Neural crest cell (in vitro differentiated cells): ENCODE measurements at places on chromosomes 1 and 21.

DNA sequence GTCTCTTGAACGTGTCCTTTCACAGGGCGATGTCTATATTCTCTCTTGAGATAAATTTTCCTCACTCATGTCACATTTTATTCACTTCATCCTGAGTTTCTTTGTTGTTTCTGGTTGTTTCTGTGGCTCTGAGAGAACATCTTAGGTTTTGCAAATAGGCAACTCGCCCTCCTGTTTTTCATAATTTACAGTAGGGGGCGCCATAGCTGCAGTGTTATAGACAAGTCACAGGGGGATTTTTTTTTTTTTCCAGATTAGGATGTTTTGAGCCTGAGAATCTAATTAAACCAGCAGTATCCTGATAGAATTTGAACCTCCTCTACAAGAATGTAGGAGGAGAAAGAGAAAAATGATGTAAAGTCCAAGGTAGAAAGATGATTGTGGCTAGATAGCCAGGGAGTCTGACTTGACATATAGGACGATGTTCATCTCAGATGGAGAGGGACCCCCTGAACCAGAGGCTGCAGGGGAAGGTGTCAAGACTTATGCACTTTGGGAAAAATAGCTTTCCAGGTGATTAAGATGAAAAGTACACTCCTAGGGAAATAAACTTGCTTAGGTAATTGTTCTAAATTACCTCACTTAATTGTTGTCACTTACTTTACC lies 76.3 kb downstream of the ZP4 start:
- no peak for DNase-seq

DNA sequence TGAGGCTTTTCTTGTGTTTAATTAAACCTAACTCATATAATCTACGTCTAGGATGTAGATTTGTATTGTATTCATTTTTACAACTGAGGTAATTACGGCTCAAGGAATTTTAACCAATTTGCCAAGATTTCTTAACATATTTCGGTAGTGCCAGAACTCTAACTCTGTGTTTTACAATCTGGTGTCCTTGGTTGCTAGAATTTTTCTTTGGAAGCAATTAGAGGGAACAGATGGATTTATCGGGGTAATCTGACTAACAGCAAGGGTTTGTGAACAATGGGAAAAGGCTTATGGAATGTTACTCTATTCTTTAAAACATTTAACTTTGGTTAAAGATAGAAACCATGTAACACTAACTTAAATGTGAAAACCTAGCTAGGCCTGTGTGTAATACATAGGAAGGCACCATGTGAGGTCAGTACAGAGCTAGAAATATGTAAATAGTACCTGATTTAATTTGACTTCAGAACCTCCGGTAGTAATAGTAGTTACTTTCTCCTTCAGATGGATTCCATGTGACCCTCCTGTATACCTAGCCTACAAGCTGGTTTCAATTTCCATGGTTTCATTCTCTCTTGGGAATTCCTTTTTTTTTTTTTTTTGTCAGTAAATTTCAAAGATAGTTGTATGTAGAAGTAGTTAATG lies 1.2 kb downstream of the MTF2 start:
- DNase-seq, result no peak

GRCh38 chr1:97137862-97138514 lies 416.4 kb downstream of the PTBP2 start:
- DNase-seq, result no peak

DNA sequence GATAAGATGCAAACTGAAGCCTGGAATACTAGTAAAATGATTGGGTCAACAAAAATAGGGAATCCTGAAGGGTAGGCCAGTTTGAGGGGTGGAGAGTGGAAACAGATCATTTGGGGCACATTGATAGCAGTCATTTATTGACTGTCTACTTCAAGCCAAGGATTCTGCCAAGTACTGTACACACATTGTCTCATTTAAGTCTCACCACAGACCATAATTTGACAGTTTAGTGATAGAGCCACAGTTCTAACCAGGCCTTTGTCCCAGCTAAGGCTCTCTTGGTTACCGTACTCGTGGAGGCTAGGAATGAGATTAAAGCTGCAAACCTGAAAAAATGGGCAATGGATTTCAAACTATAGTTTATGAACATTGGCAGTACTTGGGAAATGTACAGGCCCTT lies 11.2 kb downstream of the RBM15 start:
- no peak for DNase-seq

DNA sequence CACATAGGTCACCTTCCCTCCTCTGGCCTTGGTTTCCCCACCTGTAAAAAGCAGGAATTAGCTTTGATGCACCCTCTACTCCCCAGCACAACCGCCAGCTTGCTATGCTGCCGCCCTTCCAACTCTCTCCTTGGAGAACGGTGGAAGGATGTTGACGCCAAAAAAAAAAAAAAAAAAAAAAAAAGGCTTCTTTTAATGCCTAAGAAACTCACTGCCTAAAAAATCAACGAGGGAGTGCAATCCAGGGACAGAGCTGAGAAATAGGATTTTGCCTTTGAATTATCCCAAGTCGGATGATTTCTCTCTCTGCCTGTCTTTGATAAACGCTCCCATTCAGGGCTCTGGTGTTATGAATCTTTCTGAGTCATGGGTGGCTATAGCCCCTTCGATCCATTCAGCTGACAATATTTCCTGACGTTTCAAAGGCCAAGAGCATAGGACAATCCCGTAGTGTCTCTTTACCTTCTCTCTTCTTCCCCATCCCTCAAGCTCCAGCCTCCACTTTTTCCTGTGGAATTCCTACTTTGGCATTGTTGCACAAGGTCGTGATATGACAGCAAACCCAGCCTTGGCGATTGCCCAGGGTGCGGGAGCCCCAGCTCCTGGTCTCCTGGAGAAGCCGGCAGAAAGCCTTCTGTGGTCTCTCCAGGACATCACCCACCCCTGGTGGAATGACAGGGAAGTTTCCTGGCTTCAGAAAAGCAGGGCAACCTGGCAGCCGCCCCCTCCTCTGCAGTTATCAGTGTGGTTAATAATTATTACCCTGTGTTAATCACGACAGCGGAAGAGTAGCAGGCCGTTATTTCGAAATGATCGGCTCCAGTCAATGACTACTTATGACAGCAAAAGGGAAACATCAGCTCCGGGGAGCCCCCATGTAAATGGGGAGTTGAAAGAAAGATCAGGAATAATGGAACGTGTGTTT lies 8.0 kb upstream of the PLXNA2 start:
- no peak for DNase-seq

- no peak for DNase-seq
Observed at GRCh38 chr1:2633936-2634491, 1.2 kb upstream of the MMEL1 start.

DNA sequence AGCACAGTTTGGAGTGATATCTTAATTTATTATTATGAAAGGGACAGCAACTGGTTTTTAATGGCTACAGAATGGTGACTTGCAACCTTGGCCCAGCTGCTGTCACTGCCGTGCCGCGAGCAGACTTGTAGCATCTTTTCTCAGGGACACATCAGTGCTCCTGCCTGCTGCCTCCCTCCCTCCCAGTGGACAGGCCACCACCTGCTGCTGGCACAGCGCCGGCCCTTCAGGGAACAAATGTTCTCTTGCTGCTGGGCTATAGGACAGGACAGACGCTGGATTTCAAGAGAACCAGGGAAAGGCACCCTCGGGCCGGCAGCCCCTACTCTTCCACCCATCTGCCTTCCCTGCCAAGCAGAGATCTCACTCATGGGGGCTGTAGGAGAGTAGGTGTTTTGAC lies 413.8 kb upstream of the NFIA start:
- DNase-seq, result no peak

DNA sequence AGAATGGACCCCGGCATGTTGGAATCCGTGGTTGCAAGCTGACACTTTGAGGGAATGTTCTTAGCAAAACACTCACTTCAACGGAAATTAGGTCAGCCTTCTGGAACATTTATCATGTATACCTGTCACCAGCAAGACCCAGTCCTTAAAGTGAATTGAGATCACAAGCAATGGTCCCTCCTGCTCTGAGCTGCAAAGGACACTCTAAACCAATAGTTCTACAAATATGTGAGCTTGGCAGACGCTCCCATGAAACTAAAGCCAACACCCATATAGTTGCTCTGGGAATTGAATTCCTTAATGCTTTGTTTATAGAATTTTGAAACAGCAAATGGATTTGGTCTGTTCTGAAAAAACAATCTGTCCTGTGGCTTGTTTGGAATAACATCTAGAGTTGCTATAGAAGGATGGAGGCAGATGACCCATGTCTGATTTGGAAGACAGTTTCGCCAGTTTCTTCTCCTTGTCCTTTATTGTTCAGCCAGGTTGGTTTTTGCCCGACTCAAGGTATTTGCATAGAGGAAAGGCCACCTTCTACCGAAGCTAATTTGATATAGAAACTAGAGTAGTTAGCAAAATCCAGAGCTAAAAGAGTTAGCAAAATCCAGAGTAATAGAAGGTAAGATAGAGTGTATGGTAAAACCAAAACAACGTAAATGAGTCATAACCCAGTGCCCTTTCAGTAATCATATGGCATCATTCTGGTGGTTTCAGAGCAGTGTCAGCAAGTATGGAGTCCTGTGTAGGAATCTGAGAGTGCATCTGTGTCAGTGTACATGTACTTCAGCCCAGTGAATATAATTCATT lies 236.2 kb downstream of the NFIA start:
- no peak for DNase-seq

DNA sequence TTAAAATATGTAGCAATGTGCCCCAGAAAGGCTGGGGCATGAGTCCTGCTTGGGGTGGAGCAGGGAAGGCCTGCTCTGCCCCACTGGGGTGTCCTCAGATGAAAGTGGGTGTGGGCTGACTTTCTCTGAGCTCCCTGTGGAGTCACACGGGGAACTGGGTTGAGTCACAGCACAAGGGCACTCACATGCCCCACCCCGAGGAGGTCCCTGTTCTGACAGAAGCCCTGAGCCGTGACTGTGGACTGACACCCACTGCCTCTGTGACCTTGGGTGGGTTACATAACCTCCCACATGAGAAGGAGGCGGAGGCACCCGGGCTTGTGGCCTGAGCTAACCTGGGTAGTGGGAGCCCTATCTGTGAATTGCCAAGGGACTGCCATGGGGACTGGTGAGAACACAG lies 52.5 kb upstream of the TINAGL1 start:
- DNase-seq, result no peak

DNA sequence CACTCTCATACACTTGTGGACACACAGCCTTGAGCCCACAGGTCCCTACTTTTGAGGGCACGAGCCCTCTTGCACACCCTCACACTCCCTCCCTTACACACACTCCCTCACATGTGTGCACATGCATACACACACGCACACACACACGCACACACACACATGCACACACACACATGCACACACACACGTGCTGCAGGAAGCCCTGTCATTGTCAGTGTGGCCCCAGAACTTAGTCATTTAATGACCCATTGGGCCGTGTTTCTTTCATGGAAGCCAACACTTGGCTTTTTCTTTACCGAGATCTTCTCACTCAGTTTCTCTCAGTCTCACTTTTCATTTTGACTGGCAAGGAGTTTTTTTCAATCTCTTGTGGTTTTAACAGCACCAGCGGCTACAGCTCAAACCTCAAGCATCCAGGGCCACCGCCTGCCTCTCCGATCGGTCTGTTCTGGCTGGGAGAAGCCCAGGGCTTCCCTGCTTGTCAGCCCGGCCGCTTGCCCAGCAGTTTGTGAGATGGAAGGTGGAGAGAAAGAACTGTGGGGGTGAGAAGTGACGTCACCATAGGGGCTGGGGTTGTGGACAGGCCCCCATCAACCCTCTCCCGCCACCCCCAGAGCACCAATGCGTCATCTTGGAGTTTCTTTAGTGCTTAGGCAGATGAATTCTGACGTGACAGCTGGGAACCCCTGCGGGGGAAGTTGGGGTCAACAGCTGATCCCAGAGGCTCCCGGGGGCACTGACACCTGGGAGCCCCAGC lies 15.8 kb upstream of the TNFRSF8 start:
- DNase-seq, result no peak

GRCh38 chr1:165205145-165205544 lies 151.4 kb downstream of the LMX1A start:
- no peak for DNase-seq

GRCh38 chr1:239446611-239447010 lies 60.2 kb downstream of the CHRM3 start:
- DNase-seq, result no peak

- DNase-seq, result no peak
Observed at GRCh38 chr21:21213297-21213696, 215.1 kb downstream of the NCAM2 start.

DNA sequence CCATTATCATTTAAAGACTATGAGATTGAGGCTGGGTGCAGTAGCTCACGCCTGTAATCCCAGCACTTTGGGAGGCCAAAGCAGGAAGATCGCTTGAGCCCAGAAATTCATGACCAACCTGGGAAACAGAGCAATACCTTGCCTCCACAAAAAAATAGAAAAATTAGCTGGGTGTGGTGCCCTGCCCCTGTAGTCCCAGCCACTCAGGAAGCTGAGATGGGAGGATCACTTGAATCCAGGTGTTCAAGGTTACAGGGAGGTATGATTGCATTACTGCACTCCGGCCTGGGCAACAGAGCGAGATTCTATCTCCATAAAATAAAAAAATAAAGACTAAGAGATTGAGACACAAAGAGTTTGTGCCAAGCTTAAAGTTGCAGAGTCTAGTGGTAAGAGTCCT lies 537.0 kb downstream of the DPYD start:
- DNase-seq, result no peak

GRCh38 chr1:25056536-25056935 lies 126.5 kb upstream of the RUNX3 start:
- DNase-seq, result no peak

DNA sequence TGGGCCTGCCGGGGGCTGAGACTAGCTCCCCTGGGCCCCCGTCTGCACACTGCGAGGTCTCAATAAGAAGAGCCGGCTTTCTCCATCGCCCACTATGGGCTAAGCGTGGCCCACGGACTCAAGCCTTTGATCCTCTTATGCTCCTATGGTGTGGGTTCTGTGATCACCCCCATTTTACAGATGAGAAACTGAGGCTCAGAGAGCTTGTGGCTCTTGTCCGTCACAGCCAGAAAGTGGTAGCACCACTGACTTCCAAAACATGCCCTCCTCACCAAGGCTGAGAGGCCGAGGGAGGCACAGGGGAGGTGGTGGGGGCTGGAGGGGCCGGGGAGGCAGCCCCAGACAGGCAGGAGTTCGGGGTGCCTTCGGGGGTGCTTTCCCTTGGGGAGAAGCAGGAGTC lies 39.0 kb upstream of the CASZ1 start:
- no peak for DNase-seq

- DNase-seq, result no peak
Observed at GRCh38 chr1:244314921-244315559, 136.7 kb downstream of the ADSS2 start.
